ENCODE measurements at places on chromosomes 4 and X.

DNA sequence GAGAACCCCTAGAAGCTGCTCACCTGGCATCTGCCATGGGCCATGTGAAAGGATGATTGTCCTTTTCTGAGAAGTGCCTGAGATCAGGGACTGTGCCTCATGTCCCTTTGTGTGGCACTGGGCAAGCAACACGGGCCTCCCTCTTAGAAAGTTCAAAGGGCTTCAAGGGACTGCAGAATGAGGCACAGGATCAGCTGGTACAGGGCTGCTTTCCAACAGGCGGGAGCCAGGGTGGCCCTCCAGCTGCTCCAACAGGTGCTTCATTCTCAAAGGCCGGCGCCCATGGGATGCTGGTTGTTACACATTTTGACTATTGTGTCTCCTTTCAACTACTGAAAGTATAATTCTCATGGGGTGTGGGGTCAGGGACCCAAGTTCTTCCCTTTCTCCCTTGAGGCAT is 114.7 kb downstream of the ENPP6 start:
- DNase-seq = no peak

DNA sequence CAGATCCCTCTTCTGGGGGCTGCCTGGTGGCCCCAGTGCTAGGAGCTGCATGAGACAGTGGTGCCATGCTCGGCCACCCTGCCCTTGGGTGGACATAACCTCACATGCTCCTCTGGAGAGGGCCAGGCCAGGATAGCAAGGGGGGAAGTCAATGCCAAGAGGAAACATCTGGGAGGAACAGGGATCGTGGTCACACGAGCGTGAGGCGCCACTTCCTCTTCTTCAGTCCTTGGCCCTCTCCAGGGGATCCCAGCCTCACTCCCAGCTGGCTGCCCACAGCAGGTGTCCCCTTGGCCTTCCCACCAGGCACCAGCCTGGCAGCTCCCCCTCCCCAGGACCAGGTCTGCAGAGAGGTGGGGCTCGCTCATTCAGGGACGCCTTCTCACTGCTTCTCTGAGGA is 28.6 kb downstream of the TBC1D14 start:
- no peak for DNase-seq

DNA sequence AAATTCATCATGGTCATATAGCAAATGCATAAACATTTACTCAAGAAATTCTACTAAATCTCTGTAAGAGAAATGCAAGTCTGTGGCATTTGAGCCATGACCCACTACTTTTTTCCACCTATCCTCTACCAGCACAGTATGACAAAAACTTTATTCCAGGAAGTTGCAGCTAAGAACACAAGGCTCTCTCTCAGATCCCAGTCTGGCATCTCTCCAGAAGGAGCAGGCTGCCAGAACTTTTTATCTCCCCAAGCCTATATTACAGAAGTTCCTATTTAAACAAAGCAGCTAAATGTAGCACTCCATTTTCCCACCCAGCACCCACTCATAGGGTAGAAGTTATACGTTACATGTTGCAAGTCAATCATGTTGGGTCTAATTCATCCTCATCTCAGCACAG is 49.3 kb upstream of the EPGN start:
- no peak for DNase-seq

GRCh38 chrX:136030303-136031191 is 45.3 kb downstream of the SLC9A6 start:
- no peak for DNase-seq

GRCh38 chr4:62898115-62898514 is 1511.1 kb downstream of the TECRL start:
- DNase-seq = no peak

DNA sequence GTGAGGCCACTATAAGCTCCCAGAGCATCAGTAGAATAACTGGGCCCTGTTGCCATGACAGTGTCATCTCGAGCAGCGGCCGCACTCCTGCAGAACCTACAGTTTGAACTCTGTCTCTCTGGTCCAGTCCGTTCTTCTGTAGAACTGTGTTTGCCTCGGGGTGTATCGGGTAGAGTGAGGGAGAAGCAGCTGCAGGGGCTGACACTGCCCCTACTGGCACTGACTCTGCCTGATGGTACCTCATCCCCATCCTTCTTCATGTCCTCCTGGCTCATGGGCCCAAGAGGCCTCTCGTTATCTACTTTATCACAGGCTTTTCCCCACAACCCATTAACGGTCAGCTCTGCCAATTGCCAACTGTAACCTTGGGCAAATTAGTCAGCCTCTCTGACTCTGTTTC is 96.5 kb downstream of the NPNT start:
- DNase-seq = no peak

- no peak for DNase-seq
Observed at GRCh38 chrX:19566359-19567222, 51.3 kb upstream of the MAP3K15 start.

GRCh38 chr4:8118035-8118434 is 40.6 kb downstream of the ABLIM2 start:
- DNase-seq = no peak

DNA sequence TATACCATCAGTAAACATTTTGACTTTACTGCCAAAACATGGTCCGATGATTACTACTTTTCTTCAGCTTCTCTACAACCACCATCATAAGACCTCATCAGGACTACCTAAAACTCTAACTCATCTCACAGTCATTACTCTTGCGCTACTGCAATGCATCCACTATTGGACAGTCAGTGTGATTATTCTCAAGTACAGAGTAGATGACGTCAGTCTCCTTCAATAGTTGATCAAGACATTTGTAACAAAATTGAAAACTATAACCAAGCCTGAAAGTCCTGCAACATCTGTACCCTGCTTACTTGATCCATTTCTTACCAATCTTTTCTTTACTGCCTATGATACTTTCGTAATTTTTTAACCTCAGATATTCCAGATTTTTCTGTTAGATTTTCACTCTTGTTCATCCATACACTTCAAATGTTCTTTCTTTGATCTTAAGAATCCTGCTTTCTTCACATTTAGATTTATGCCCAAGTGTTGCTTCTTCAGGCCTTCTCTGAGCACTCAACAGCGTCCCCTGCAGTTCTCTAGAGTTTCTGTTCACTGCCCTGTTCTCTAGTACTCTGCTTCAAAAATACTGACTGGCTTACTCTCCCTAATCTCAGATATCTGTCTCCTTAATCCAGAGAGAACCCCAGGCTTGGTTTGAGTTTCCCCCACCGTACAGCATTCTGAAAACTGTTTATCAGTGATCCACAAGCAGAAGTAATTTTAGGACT is 1517.6 kb downstream of the STIM2 start:
- DNase-seq = no peak

- no peak for DNase-seq
Observed at GRCh38 chr4:104501290-104501689, 6.6 kb upstream of the CXXC4 start.

- DNase-seq = no peak
Observed at GRCh38 chr4:173573286-173573685, 43.3 kb upstream of the HAND2 start.

GRCh38 chr4:6727081-6727942 is 11.3 kb downstream of the BLOC1S4 start:
- DNase-seq = no peak

DNA sequence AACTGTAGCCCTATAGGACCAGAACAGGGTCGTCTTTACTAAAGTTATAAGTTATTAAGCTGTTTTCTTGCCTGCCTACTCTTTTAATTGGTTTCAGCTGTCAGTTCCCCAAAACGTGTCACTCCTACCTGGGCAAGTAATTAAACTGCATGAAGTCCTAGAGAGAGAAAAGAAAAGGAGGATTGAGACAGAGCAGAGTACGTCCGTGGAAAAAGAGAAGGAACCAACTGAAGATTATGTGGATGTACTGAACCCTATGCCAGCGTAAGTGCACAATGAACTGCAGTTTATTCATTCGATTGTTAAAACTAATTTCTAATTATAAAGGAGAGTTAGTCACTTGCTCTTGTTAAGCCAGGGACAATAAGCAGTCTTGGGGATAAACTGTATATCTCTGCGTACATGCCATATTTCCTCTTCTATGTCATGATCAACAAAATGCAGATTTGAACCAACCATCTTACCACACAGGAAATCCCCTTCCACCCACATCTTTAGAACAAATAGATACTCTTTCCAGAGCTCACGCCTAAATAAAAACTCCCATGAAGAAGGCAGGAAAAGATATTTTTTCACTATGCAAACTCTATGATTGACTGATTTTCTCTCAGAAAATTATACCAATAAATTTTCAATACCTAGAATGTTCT is 22.8 kb downstream of the STAP1 start:
- DNase-seq = no peak

DNA sequence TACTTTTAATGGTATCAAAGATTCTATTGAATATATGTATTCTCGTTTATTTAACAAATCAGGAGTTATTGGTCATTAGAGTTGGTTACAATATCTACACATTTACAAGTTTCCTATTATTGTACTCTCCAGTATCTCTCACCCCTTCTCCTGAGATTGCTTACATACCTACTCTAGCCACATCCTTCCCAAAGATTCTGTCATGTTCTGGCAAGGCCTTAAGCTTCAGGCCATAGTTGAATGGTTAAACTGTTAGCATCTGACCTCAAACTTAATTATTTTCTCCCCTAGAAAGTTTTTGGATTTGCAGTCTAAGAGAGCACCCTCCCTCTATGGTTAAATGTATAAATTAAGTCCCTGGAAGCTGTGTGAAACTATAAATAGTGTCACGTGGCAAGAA is 784.2 kb downstream of the GLUD2 start:
- DNase-seq = no peak

DNA sequence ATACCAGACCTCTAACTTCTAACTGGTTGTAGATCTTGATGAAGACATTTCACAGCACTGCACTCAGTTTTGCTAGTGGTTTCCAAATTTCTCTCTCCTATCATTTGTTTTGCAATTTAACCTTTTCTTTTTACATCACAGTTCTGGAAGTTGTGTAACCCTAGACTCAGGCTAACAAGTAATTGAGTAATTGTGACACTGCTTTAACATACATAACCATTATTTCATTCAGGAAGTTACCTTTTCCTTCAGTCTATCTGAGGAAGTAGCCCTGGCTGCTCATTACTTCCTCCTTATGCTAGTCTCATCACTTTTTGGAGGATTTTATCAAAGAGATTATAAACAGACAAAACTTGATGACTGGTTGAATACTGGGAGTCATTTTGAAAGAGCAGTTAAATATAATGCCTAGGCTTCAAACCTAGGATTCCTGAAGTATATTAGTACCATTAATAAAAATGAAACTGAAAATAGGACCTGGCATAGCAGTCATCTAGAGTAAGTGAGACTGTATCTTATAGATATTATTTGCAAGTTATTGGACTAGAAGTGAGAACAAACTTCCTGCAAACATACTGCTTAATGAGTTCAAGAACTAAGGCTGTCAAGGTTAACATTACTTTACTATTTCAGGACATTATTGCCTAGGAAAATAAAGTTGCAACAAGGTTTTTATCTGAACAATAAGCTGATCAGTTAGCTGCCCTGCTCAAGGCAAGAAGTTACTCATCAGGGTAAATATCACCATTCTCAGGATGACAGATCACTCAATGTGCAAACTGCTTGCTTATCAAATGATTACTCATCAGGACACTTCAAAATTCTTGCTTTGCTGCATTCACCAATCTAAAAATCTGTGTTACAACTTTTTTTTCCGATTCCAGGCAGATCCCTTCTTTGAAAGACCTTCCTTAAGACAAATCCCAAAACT is 25.6 kb upstream of the TEX13C start:
- no peak for DNase-seq

DNA sequence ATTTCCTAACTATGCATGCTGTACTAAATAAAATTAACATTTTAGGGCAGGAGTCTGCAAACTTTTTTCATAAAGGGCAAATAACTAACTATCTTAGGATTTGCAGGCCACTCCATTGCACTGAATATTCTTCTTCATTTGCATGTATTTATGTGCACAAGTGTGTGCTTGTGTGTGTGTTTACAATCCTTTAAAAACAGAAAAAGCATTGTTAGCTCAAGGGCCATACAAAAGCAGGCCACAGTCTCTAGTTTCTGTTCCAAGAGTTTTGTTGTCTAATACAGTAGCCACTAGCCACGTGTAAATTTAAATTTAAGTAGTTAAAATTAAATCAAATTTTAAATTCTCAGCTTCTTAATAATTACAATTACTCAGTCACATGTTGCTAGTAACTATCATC is 621.8 kb downstream of the TMA16 start:
- DNase-seq = no peak

DNA sequence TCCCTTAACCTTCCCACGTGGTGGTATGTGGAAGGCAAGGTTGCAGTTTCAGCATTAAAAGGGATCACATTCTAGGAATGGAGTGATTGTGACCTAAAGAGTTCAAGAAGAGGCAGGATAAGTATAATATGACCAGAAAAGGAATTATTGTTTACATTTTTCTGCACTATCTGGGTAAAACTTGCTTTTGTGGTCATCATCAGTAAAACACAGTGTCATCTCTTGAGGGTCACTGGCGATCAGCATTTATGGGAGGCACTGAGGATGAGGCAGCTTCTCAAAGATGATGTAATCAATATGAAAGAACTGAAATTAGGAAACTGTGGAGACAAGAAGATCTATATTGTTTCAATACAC is 88.7 kb downstream of the CFAP299 start:
- no peak for DNase-seq

GRCh38 chr4:150997141-150997540 is 17.9 kb downstream of the LRBA start:
- DNase-seq = no peak

- DNase-seq = no peak
Observed at GRCh38 chr4:70613306-70614183, 15.0 kb upstream of the ENAM start.

- no peak for DNase-seq
Observed at GRCh38 chr4:87053176-87053658, 118.4 kb downstream of the AFF1 start.

DNA sequence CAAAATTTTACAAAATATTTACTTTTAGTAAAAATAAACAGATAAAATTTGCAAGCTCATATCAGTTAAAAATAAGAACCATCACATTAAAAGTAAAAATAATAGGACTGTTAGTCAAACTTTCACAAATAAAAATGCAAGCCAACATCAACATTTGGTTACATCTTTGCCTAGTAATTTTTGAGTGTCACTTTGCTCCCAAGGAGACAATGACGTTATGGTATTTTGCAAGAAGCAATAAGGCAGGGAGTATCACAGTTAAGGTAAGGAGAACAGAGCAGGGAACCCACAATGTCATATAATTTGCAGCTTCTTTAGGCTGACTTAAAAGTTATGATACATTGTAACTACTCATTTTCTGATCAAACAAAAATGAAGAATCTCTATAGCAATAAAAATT is 98.7 kb downstream of the ATP8A1 start:
- no peak for DNase-seq

- DNase-seq = no peak
Observed at GRCh38 chr4:90084967-90085295, 42.3 kb upstream of the CCSER1 start.

GRCh38 chrX:137441711-137442110 is 124.2 kb upstream of the ZIC3 start:
- no peak for DNase-seq

DNA sequence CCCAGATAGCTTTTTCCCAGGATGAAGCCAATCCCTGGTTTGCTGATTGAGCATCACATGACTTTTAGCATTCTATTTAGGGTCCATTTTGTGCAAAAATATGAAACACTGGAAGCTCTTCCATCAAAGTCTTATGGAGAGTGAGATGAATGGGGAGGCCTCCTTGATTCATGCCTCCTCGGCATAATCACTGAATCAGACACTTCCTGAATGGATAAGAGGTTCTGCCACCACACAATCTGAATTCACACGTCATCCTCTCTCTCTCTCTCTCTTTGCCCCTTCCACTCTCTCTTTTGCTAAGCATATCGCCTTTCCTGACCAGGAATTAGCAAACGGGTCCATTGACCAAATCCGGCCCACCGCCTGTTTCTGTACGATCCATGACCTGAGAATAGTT is 68.7 kb downstream of the CRMP1 start:
- no peak for DNase-seq
